Calu3 (cell line): ENCODE measurements at places on chromosomes 7 and 10. TPM values are rescaled to one million over a fixed set of nuclear protein-coding genes. Genes with fewer than 3 reads are reported as not detected.

ABCC2 gene
- 1.2 and 1.8 TPM in 2 replicates for total RNA-seq

- no peak overlapping the region for H3K4me3 ChIP-seq
- no peak for DNase-seq
- peaks cover 29% of the 10 kb centered on the region for H3K27me3 ChIP-seq
- H3K27ac ChIP-seq: no peak overlapping the region
- H3K36me3 ChIP-seq: no peaks in the 10 kb centered on the region
Observed at GRCh38 chr7:33841705-33842129, 63.6 kb upstream of the BMPER start.

GRCh38 chr7:30471205-30471604 is 7.4 kb downstream of the NOD1 start:
- DNase-seq: no peak
- no peaks in the 10 kb centered on the region for H3K27me3 ChIP-seq
- no peaks in the 10 kb centered on the region for H3K36me3 ChIP-seq
- peaks cover 11% of the 10 kb centered on the region for H3K4me1 ChIP-seq

DNA sequence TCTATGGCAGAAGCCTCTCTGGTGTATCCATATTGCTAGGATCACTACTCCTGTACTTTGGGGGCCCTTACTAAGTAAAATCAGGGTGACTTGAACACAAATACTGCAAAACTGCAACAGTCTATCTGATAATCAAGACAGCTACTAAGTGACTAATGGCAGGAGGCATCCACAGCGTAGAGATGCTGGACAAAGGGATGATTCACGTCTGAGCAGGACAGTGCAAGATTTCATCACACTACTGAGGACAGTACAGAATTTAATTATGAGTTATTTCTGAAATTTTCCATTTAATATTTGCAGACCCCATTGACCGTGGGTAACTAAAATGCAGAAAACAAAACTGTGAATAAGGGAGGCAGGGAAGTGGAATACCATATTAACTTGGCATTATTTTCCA is 10.4 kb downstream of the CUL2 start:
- no peak overlapping the region for H3K4me3 ChIP-seq
- no peak for DNase-seq
- no peaks in the 10 kb centered on the region for H3K36me3 ChIP-seq
- no peaks in the 10 kb centered on the region for H3K4me1 ChIP-seq

DNA sequence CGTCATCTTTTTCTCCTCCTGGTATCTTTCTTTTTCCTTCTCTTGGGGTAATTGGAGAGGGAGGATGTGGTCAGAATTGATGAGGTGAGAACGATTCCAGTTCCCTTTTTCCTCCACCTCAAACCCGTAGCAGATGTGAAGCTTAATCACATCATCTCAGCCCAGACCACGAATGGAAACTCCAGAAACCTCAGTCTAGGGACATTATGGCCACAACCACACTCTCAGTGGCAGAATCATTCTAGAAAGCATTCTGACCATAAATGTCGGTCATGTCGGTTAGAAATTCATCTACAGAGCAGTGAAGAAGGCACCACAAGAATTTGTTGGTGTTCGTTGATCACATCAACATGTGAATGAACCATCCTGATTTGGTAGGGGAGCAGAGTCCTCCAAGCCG is 78.7 kb downstream of the GATA3 start:
- no peak overlapping the region for H3K4me3 ChIP-seq
- no peak overlapping the region for H3K27ac ChIP-seq
- H3K27me3 ChIP-seq: no peaks in the 10 kb centered on the region
- no peak for DNase-seq

PVRIG gene
- total RNA-seq: not detected in 2 replicates

- DNase-seq: peak; percentile 46
- peaks cover 45% of the 10 kb centered on the region for H3K4me1 ChIP-seq
- H3K27me3 ChIP-seq: no peaks in the 10 kb centered on the region
- peak overlapping the region; percentile 83 for H3K27ac ChIP-seq
- peak overlapping the region; percentile 48 for H3K4me3 ChIP-seq
- H3K36me3 ChIP-seq: no peaks in the 10 kb centered on the region
Observed at GRCh38 chr10:110076559-110077318, 69.0 kb downstream of the ADD3 start.

DNA sequence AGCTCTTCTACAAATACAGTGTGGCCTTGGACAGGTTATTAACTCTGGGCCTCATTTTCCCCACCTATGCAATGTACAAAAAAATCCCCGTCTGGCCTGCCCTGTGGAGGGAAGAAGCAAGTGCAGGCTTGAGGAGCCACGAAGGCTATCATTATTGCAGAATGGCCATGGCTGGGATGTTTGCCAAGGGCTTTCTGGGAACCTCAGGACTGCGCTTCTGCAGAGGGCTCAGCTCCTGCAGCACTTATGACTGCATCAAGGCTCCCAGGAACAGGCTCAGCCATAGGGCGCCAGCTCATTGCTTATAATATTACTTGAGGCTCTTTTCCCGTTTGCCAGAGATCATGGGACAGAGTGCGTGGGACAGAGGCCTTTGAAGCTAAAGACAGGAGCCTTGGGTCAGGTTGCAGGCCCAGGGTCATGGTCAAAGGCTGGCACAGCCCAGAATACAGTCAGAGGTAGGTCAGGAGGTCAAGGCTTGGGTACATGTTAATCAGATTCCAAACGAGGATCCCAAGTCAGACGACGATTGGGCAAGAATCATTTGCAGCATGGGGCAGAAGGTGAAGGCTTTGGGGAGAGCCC is 20.6 kb upstream of the C10orf105 start:
- no peak for DNase-seq
- peaks cover 36% of the 10 kb centered on the region for H3K4me1 ChIP-seq
- H3K27me3 ChIP-seq: no peaks in the 10 kb centered on the region
- H3K27ac ChIP-seq: no peak overlapping the region

MKI67 gene
- total RNA-seq: 72.8 and 87.8 TPM in 2 replicates

DNA sequence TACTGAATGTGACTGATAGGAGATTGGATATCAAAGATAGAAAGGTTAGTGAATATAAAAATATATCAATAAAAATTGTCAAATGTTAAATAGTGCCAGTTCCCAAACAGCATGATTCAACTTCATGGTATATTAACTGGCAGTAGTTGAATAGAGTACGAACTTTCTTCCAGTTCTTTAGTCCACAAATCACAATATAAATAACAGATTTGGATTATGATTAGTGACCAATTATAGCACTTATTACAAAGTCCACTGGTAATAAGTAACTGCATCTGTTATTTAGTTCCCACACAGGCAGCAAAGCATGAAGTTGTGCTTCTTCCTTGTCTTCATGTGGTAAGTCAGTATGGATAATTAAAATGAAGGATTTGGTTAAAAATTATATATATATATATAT is 243.0 kb upstream of the VWC2 start:
- no peaks in the 10 kb centered on the region for H3K27me3 ChIP-seq
- DNase-seq: no peak
- H3K36me3 ChIP-seq: no peaks in the 10 kb centered on the region
- H3K4me1 ChIP-seq: no peaks in the 10 kb centered on the region
- no peak overlapping the region for H3K27ac ChIP-seq
- H3K4me3 ChIP-seq: no peak overlapping the region

GRCh38 chr10:19974138-19974537 is 157.9 kb downstream of the PLXDC2 start:
- H3K27ac ChIP-seq: no peak overlapping the region
- H3K36me3 ChIP-seq: no peaks in the 10 kb centered on the region
- DNase-seq: no peak
- H3K4me3 ChIP-seq: no peak overlapping the region
- H3K27me3 ChIP-seq: no peaks in the 10 kb centered on the region

- peaks cover 30% of the 10 kb centered on the region for H3K36me3 ChIP-seq
- H3K27ac ChIP-seq: peak overlapping the region; percentile 76
- peak overlapping the region; percentile 62 for H3K4me3 ChIP-seq
Observed at GRCh38 chr10:34816501-34817002, 1.5 kb upstream of the PARD3 start.

SMARCD3 gene
- 2.3 and 4.1 TPM in 2 replicates for total RNA-seq

SORBS1 gene
- total RNA-seq: 2.8 and 4.0 TPM in 2 replicates

- H3K4me1 ChIP-seq: peaks cover 25% of the 10 kb centered on the region
- no peaks in the 10 kb centered on the region for H3K36me3 ChIP-seq
- DNase-seq: no peak
- no peaks in the 10 kb centered on the region for H3K27me3 ChIP-seq
Observed at GRCh38 chr7:82294382-82294784, 149.2 kb downstream of the CACNA2D1 start.

DNA sequence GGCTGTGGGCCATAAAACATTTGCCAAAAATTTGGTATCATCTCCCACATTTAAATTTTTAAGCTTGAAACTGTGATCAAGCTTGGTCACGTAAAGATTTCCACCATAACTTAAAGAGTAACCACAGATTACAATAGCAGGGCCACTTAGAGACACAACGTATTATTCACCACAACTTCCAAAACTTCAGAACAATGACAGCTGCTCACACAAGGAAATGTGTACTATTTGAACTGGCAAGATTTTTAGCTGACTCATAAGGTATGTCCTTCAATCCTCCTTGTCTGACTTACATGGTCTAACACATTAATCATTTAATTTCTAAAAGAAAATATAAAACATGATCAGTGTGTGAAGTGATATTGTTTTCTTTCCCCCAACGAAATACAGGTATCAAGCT is 234.5 kb downstream of the PARD3 start:
- H3K4me1 ChIP-seq: peaks cover 14% of the 10 kb centered on the region
- DNase-seq: no peak
- no peak overlapping the region for H3K4me3 ChIP-seq
- no peaks in the 10 kb centered on the region for H3K36me3 ChIP-seq

DNA sequence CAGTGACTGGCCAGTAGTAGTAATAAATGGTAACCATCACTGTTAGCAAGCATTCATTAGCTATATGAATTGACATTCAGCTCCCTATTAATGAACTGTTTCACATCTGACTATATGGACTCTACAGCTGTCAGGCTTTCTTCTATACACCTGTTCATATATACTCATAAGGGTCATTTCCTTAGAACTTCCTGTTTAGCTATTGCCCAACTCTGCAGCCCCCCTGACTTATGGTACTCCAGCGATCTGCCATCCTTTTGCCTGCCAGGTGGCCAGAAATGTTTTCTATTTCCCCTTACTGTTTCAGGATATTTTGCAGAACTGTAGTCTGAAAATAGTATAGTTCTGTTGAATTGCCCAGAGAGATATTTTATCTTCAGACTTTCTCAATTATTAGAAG is 56.6 kb downstream of the TASOR2 start:
- no peaks in the 10 kb centered on the region for H3K27me3 ChIP-seq
- no peak for DNase-seq
- no peak overlapping the region for H3K4me3 ChIP-seq
- no peak overlapping the region for H3K27ac ChIP-seq

GRCh38 chr10:22837771-22838170 is 90.1 kb upstream of the ARMC3 start:
- H3K36me3 ChIP-seq: no peaks in the 10 kb centered on the region
- no peak overlapping the region for H3K27ac ChIP-seq
- DNase-seq: no peak
- no peak overlapping the region for H3K4me3 ChIP-seq

CPA2 gene
- not detected in 2 replicates for total RNA-seq

C10orf62 gene
- 1.5 and 1.7 TPM in 2 replicates for total RNA-seq

DNA sequence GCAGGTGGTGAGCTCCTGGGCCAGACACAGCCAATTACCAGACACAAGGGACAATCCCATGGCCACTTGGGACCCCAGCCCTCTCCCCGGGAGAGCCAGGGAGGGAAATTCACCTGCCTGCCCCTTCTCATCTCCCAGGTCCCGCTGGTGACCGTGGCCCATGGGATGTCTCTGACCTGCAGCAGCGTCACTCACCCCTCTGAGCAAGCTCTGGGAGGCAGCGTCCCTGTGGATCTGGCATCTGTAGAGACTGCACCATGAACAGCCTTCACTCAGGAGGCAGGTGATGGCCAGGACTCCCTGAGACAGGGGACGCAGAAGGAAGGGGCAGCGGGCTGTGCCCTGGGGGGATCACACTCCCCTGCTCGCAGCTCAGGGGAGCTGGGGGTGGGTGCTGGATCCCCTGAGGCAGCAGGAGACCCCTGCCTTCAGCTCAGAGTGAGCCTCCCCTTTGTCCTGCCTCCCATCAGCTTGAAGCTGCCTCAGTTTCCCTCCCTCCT is 90.8 kb downstream of the FOXL3 start:
- no peak for DNase-seq
- no peak overlapping the region for H3K27ac ChIP-seq
- no peak overlapping the region for H3K4me3 ChIP-seq
- H3K4me1 ChIP-seq: no peaks in the 10 kb centered on the region

DNA sequence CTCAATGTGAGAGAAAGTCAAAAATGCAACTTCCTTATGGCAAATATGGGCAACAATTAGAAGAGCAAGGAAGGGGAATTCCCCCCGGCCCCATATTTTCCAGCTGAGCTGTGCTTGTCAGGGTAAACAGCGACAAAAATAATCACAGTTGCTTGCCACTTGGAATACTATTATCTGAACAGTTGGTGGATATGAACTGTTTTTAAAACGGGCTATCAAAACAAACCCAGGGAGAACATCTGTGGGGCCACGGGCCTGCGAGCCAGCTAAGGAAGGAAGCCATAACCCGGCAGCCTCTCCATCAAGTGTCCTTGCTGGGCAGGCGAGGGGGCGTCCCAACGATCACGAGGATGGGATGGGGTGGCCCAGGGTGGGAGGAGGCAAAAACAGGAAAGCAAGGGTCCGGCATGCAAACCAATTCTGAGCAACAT is 228.4 kb downstream of the ARHGAP12 start:
- DNase-seq: no peak
- H3K4me1 ChIP-seq: no peaks in the 10 kb centered on the region
- no peak overlapping the region for H3K27ac ChIP-seq
- no peak overlapping the region for H3K4me3 ChIP-seq

- no peaks in the 10 kb centered on the region for H3K4me1 ChIP-seq
- H3K4me3 ChIP-seq: no peak overlapping the region
- DNase-seq: no peak
- no peaks in the 10 kb centered on the region for H3K36me3 ChIP-seq
- H3K27ac ChIP-seq: no peak overlapping the region
Observed at GRCh38 chr7:81331061-81332018, 412.5 kb upstream of the SEMA3C start.

GRCh38 chr10:12474727-12475412 is 125.5 kb downstream of the CAMK1D start:
- no peaks in the 10 kb centered on the region for H3K36me3 ChIP-seq
- H3K27ac ChIP-seq: no peak overlapping the region
- no peak overlapping the region for H3K4me3 ChIP-seq
- DNase-seq: no peak
- H3K27me3 ChIP-seq: peaks cover 62% of the 10 kb centered on the region

STEAP4 gene
- total RNA-seq: 7.4 and 11.3 TPM in 2 replicates

- H3K4me3 ChIP-seq: peak overlapping the region; percentile 56
- H3K27me3 ChIP-seq: peaks cover 18% of the 10 kb centered on the region
- peak; percentile 36 for DNase-seq
- H3K27ac ChIP-seq: no peak overlapping the region
Observed at GRCh38 chr7:156943091-156944041, 6.1 kb upstream of the NOM1 start.

DNA sequence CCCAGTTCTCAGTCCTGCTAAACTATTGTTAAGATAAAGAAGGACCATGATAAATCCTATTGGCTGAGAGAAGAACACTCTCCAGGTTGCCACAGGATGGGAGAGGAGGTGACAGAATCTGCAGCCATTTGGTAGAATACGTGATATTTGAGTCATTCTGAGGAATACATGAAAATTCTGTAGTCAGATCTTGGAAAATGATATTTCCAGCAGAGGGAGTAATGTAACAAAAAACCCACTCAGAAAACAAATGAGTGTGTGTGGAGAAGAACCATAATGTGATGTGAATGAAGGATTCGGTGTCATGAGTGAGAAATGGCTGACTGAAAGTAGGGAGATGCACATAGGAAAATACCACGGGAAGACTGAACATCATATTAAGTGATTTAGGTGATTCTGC is 128.5 kb upstream of the PFKP start:
- no peak for DNase-seq
- no peak overlapping the region for H3K4me3 ChIP-seq
- H3K36me3 ChIP-seq: no peaks in the 10 kb centered on the region
- H3K27me3 ChIP-seq: peaks cover 86% of the 10 kb centered on the region
- no peaks in the 10 kb centered on the region for H3K4me1 ChIP-seq

LRRD1 gene
- total RNA-seq: not detected in 2 replicates

KIAA1549 gene
- 7.2 and 10.4 TPM in 2 replicates for total RNA-seq
